Activated CD4-positive, alpha-beta T cell treated with anti-CD3 and anti-CD28 coated beads, Interleukin-2, amount 10 ng/mL, durations not matched to agents 24 days and 14 days (primary cell): ENCODE measurements at places on chromosomes 3 and 15. TPM values are rescaled to one million over a fixed set of nuclear protein-coding genes. Genes with fewer than 3 reads are reported as not detected.

PLSCR2 gene
- total RNA-seq = not detected in 2 replicates

PLIN1 gene
- total RNA-seq = 0.14 TPM in 1 of 2 replicates, not detected in the other

UBAP1L gene
- total RNA-seq = 6.3 and 6.6 TPM in 2 replicates

CFAP92 gene
- 0.17 TPM in 1 of 2 replicates, not detected in the other for total RNA-seq

TRAT1 gene
- 61.0 and 66.6 TPM in 2 replicates for total RNA-seq
